GM23248 (cell line): ENCODE measurements at places on chromosomes 12 and 14.

GRCh38 chr14:53409289-53409688, 256.2 kb upstream of the DDHD1 start:
- DNase-seq, result peak; percentile 19
- no peak overlapping the region for H3K27ac ChIP-seq
- H3K27me3 ChIP-seq, result no peaks in the 10 kb centered on the region
- H3K4me1 ChIP-seq, result peaks cover 23% of the 10 kb centered on the region

- no peak overlapping the region for H3K27ac ChIP-seq
- H3K4me1 ChIP-seq, result peaks cover 15% of the 10 kb centered on the region
- peak; percentile 48 for DNase-seq
- H3K36me3 ChIP-seq, result peaks cover 3% of the 10 kb centered on the region; the same call in 1 of the 2 replicates
- no peaks in the 10 kb centered on the region for H3K27me3 ChIP-seq
Observed at GRCh38 chr14:96212140-96212539, 7.5 kb downstream of the BDKRB2 start.

DNA sequence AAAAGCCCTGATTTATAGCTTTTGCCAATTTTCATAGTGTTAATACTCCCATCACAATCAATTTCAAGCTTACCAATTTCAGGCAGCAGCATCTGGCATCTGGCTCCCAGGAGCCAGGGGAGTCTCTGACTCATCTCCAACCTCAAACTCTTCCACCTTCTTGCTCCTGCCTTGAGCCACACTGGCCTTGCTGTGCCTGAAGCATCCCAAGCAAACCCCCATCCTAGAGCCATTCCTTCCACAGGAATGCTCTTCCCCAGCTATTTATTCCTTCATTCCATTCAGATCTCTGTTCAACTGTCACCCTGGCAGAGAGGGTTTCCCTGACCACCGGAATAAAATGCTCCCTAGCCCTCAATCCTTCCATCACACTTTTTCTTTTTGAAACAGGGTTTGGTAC, 13.9 kb upstream of the PPP1CC start:
- no peak overlapping the region for H3K27ac ChIP-seq
- peak; percentile 43 for DNase-seq
- no peak overlapping the region for H3K4me3 ChIP-seq
- no peaks in the 10 kb centered on the region for H3K36me3 ChIP-seq
- no peaks in the 10 kb centered on the region for H3K27me3 ChIP-seq
- H3K4me1 ChIP-seq, result no peaks in the 10 kb centered on the region

- H3K4me1 ChIP-seq, result 0 out of 2 replicates have a peak, but pooled peaks cover 5% of the 10 kb centered on the region
- no peak for DNase-seq
- no peaks in the 10 kb centered on the region for H3K36me3 ChIP-seq
Observed at GRCh38 chr14:89844508-89844907, 110.0 kb downstream of the EFCAB11 start.

- H3K27ac ChIP-seq, result peak overlapping the region; percentile 38
- H3K4me3 ChIP-seq, result no peak overlapping the region
- 0 out of 2 replicates have a peak, but pooled peaks cover under 1% of the 10 kb centered on the region for H3K36me3 ChIP-seq
- peaks cover 27% of the 10 kb centered on the region for H3K4me1 ChIP-seq
Observed at GRCh38 chr14:75752907-75753594, 92.0 kb downstream of the TTLL5 start.

DNA sequence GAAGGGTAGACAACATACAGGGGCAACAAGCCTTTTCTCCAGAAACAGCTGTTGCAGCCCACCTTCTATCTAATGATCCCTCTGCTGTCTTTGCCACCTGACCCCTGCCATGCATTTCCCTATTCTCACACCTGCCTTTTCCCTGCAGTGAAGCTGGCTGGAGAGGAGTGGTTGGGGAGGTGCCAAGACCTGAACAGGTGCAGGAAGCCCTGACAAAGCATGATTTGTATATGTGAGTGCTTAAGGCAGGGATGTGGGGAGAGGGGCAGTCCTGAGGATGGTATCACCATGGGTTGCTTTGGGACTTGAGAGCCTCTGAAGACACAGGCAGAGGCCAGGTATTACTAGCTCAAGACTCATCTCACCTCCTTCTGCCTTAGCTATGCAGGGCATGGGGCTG, 2.9 kb upstream of the PFDN5 start:
- H3K27me3 ChIP-seq, result no peaks in the 10 kb centered on the region
- no peak overlapping the region for H3K27ac ChIP-seq
- H3K4me1 ChIP-seq, result peaks cover 39% of the 10 kb centered on the region
- H3K4me3 ChIP-seq, result no peak overlapping the region
- no peak for DNase-seq

- H3K4me3 ChIP-seq, result no peak overlapping the region
- H3K4me1 ChIP-seq, result no peaks in the 10 kb centered on the region
- peaks cover 16% of the 10 kb centered on the region; the same call in 1 of the 2 replicates for H3K27me3 ChIP-seq
- no peak overlapping the region for H3K27ac ChIP-seq
- DNase-seq, result no peak
Observed at GRCh38 chr14:104547998-104548700, 31.4 kb upstream of the C14orf180 start.

DNA sequence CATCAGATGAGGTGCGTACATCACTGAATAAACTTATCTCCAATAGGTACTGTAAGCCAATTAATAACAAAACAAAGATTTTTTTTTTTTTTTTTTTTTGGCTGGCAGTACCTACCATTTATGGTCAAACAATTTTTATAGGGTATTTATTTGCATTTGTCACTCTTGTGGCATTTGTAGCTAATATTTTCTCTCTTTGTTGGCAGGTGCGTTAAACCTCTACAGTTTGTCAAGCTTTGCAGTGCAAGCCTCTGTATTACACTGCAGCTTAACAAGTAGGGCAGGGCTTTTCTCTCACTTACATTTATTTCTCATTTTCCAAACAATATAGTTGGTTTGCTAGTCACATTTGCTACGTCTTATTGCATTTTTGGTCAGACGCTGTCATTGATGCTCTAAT, 12.3 kb downstream of the PRPF39 start:
- no peak overlapping the region for H3K4me3 ChIP-seq
- H3K27ac ChIP-seq, result no peak overlapping the region
- H3K4me1 ChIP-seq, result peaks cover 11% of the 10 kb centered on the region
- no peaks in the 10 kb centered on the region for H3K27me3 ChIP-seq

DNA sequence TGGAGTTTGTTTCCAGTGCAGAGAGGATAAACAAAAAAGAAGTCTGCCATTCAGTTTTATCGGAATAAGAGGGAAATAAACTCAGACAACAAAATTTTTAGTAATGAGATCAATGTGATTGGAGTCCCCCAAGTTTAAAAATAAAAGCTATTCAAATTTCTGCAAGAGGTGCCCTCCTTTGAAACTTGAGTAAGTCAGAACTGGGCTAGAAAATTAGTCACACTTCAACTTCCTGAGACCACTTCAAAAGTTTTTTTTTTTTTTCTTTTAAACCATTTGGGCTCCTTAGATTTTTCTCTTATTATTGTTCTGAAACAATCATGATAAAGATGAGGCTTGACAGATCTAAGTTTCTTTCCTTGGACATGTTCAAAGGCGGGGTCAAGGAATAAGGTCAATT, 3.2 kb downstream of the DACT1 start:
- H3K27me3 ChIP-seq, result no peaks in the 10 kb centered on the region
- H3K4me3 ChIP-seq, result no peak overlapping the region
- peaks cover 30% of the 10 kb centered on the region for H3K36me3 ChIP-seq
- no peak overlapping the region for H3K27ac ChIP-seq

GRCh38 chr12:62934239-62934798, 631 bp downstream of the PPM1H start:
- H3K27ac ChIP-seq, result no peak overlapping the region
- peaks cover 48% of the 10 kb centered on the region for H3K27me3 ChIP-seq
- H3K4me3 ChIP-seq, result peak overlapping the region; percentile 72
- no peaks in the 10 kb centered on the region for H3K4me1 ChIP-seq
- H3K36me3 ChIP-seq, result no peaks in the 10 kb centered on the region

GRCh38 chr14:50668826-50669143, 679 bp upstream of the SAV1 start:
- no peaks in the 10 kb centered on the region for H3K27me3 ChIP-seq
- H3K36me3 ChIP-seq, result 0 out of 2 replicates have a peak, but pooled peaks cover 4% of the 10 kb centered on the region
- no peak for DNase-seq

- H3K36me3 ChIP-seq, result no peaks in the 10 kb centered on the region
- H3K4me1 ChIP-seq, result peaks cover 10% of the 10 kb centered on the region; the same call in 1 of the 2 replicates
- peak; percentile 37 for DNase-seq
- H3K27me3 ChIP-seq, result peaks cover 57% of the 10 kb centered on the region
- no peak overlapping the region for H3K4me3 ChIP-seq
Observed at GRCh38 chr12:15152456-15152855, 68.8 kb downstream of the RERG start.

DNA sequence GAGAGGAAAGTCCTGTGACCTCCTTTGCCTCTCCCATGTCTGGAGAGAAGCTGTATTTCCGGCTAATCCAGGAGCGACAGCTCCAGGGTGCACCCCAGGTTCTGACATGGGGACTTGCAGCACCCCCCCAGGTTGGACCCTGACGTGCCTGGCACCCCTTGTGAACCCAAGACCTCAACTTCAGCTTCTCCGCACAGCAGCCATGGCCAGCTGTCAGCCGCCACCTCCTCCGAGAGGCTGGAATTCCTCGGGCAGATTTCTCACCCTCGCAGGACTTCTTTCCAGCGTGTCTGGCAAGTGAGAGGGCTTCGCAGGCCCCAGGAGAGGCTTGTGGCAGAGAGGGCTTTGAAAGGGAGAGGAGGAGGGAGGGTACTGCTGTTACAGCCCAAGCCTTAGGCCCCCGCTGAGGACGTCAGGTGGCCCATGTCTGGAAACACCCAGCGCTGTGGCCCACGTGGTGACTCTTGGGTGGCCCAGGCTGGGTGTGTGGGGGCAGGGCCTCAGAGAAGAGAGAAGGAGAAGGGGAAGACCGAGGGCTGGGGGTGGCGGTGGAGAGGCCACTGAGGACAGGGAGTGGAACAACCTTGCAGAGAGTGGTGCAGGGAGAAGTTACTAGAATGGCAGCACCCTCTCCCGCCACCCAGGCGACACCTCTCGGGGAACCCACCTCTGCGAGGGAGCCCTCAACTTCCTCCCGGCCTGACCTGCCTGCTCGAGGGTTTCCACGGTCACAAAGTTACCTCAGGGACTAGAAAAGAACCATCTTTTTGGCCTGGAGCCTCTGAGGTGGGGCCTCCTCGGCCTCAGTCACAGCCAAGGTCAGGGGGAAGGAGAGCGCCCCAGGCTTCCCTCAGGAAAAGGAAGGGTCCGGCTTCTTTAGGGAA, 11.7 kb upstream of the RPS6KL1 start:
- DNase-seq, result no peak
- peaks cover 8% of the 10 kb centered on the region for H3K4me1 ChIP-seq
- H3K27me3 ChIP-seq, result no peaks in the 10 kb centered on the region
- no peaks in the 10 kb centered on the region for H3K36me3 ChIP-seq
- no peak overlapping the region for H3K27ac ChIP-seq

DNA sequence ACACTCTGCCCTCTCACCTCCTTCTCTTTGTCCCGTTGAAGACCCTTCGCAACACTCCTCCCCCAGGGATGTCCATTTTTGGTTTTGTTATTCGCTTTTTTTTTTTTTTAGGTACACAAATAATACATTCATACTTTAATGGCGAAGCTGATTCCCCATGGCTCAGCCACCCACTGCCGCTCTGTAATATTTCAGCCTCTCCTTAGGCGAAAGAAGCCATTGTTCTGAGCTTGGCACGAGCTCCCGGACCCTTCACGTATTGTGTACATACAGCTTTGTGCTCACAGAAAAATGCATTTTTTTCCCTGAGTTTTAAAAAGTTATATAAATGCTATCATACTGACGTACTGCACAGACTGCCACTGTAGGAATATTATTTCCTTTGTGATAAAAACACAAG, 115.0 kb downstream of the TMEM132C start:
- DNase-seq, result no peak
- no peak overlapping the region for H3K4me3 ChIP-seq
- no peaks in the 10 kb centered on the region for H3K27me3 ChIP-seq
- no peak overlapping the region for H3K27ac ChIP-seq
- no peaks in the 10 kb centered on the region for H3K4me1 ChIP-seq

DNA sequence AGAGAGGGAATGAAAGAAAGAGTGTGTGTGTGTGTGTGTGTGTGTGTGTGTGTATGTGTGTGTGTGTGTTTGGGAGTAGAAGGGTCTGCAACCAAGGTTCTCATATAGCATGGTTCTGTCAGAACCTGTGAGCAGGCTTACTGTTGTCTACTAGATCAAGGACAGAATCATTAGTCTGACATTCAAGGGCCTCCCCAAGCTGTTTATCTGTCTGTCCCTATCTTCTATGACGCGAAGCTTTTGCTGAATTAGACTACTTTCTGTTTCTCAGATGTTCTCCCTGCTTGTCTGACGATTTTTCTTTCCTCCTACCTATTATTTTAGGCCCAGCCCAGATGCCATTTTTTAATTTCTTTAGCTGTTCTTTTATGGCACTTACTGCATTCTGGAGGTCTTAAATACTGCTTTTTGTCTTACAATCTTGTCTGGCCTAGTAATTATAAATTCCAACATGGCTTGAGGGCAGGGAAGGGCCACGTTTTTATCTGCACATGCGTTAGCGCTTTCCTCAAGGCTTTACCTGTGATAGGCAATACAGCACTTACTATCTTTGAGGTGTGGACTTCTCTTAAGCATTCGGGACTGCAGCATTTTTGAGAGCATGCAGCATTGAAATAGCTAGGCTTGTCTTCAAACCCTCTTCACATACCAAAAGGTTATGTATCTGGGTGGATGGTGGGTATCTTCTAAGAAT, 150.2 kb downstream of the TTLL5 start:
- H3K27me3 ChIP-seq, result no peaks in the 10 kb centered on the region
- no peak for DNase-seq

DNA sequence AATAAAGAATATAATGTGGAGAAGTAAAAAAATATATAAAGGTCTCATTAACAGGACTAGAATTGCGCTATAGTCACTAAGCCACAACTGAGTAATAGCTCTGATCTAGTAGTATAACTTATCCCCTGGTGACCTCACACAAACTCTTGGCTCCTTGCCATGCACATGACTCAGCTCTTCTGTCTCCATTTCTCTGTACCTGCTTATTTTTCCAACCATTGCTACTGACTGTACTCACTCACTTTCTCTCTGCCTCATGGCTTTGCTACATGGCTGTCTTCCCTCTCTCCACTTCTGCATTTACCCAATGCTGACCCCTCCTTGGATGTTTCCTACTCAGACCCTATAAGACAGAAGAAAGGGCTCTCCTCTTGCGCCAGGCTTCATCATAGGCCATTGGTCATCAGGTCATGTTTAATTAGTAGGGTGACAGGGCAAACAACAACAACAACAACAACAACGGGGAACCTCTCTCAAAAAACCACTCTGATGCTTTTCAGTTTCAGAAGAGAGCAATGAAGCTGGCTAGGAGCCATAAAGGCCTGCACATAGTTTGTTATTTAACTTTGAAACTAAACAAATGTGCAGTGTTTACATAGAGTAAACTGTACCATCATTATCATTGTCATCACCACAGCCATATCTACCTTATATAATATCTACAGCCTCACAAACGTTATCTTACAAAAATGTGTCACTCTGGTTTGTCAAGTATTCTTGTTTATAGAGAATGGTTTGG, 25.6 kb upstream of the KRAS start:
- H3K27me3 ChIP-seq, result no peaks in the 10 kb centered on the region
- no peak overlapping the region for H3K4me3 ChIP-seq
- H3K4me1 ChIP-seq, result 0 out of 2 replicates have a peak, but pooled peaks cover 3% of the 10 kb centered on the region
- H3K27ac ChIP-seq, result no peak overlapping the region

DNA sequence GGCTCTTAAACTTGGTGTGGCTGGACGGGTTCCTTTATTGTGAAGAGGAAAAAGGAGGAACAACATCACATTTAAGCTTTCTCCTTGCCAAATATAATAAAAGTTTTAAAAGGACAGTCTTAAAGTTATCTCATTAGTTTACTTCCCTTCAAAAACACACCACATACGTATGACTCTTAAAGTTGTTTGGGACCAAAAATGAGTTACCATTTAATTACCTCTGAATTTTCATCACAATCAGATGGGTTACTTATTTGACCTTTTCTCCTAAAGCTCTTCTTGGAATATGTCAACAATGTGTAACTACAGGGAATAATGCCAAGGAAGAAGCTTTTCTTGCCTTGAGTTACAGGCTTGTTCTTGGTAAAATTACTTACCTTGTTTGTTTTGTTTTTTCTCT, 16.4 kb downstream of the RAB21 start:
- H3K4me1 ChIP-seq, result no peaks in the 10 kb centered on the region
- no peak overlapping the region for H3K27ac ChIP-seq
- H3K27me3 ChIP-seq, result no peaks in the 10 kb centered on the region
- peaks cover 35% of the 10 kb centered on the region for H3K36me3 ChIP-seq
